ENCODE measurements at places on chromosomes 13 and 19.

- DNase-seq: no peak
Measured at GRCh38 chr13:75689686-75690085, 53.6 kb downstream of the LMO7 start.

- DNase-seq: no peak
Measured at GRCh38 chr19:30669329-30670010, 297.3 kb downstream of the ZNF536 start.

DNA sequence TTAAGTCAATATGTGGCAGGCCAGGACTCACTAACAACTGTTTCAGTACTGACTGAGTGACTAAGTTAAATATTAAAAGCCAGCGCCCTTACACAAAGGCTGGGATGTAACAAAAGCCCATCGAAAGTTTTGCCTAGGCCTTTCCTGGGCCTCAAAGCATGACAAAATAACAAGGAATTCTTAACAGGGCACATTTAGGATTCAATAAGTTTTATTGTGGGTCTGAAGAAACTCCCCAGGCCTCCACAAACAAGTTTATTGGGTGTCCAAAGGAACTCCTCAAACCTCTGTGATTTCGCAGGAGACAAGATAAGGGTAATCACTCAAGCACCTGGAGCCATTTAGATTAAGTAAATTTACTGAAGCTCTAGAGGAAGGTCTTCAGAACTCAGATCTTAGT, 130.7 kb upstream of the SGCG start:
- DNase-seq: no peak

GRCh38 chr13:112193463-112194166, 126.7 kb downstream of the SOX1 start:
- DNase-seq: no peak

- no peak for DNase-seq
Measured at GRCh38 chr13:73325723-73326558, 267.1 kb downstream of the KLF5 start.
